ENCODE measurements at places on chromosomes 11 and 22. TPM values are rescaled to one million over a fixed set of nuclear protein-coding genes. Genes with fewer than 3 reads are reported as not detected.

The TPBGL gene
- 0.33 TPM for total RNA-seq

The ATM gene
- total RNA-seq, result 117 TPM

- no peaks in the 10 kb centered on the region for H3K36me3 ChIP-seq
- H3K27me3 ChIP-seq, result no peaks in the 10 kb centered on the region
- DNase-seq, result no peak
- H3K27ac ChIP-seq, result no peak overlapping the region
- no peak overlapping the region for H3K4me3 ChIP-seq
- no peaks in the 10 kb centered on the region for H3K4me1 ChIP-seq
These were observed 19.2 kb upstream of the TMPRSS6 start for GRCh38 chr22:37128555-37129281.

GRCh38 chr11:34075178-34075820 lies 23.8 kb downstream of the CAPRIN1 start:
- peak overlapping the region; percentile 4 for H3K27ac ChIP-seq
- H3K4me1 ChIP-seq, result no peaks in the 10 kb centered on the region
- H3K36me3 ChIP-seq, result peaks cover 9% of the 10 kb centered on the region
- DNase-seq, result no peak
- no peaks in the 10 kb centered on the region for H3K27me3 ChIP-seq

DNA sequence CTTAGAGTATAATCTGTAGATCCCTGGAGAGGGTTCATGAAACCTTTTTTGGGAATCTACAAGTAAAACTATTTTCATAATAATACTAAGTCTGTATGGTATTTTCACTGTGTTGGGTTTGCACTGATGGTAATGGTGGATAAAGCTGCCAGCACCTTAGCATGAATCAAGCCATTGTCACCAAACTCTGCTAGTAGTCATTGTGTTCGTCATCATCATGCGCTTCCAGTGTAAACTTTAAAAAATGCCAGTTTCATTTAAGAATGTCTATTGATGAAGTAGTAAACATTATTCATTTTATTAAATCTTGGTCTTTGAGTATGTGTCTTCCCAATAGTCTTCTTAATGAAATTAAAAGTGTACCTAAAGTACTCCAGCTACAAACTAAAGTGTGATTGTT lies 15.0 kb downstream of the ALKBH3 start:
- no peak overlapping the region for H3K27ac ChIP-seq
- no peak for DNase-seq
- no peaks in the 10 kb centered on the region for H3K27me3 ChIP-seq
- no peaks in the 10 kb centered on the region for H3K36me3 ChIP-seq

DNA sequence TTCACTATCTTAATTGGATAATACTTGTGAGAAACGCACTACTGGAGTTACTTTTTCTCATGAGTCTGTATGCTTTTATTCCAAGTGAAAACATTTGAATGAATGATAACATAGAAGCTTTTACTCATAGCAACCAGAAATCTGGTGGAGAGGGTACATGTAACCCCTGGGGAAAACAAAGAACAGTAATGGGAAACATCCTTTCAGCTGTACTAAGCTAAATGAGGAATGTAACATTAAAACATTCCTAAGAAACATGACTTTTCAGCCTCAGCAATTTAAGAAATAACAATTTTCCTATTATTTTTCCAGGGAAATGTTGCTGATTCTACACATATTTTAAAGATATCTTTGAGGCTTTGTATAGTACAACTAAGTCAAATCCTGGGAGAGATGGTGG lies 97.2 kb upstream of the CEP126 start:
- H3K4me3 ChIP-seq, result no peak overlapping the region
- no peaks in the 10 kb centered on the region for H3K4me1 ChIP-seq
- H3K27ac ChIP-seq, result no peak overlapping the region
- H3K36me3 ChIP-seq, result no peaks in the 10 kb centered on the region
- no peaks in the 10 kb centered on the region for H3K27me3 ChIP-seq
- no peak for DNase-seq
